ENCODE measurements at places on chromosomes 4 and X.

GRCh38 chr4:145937971-145938611 is 532 bp downstream of the ZNF827 start:
- DNase-seq = no peak

- no peak for DNase-seq
These were observed 12.1 kb downstream of the LAMP2 start for GRCh38 chrX:120456973-120457372.

DNA sequence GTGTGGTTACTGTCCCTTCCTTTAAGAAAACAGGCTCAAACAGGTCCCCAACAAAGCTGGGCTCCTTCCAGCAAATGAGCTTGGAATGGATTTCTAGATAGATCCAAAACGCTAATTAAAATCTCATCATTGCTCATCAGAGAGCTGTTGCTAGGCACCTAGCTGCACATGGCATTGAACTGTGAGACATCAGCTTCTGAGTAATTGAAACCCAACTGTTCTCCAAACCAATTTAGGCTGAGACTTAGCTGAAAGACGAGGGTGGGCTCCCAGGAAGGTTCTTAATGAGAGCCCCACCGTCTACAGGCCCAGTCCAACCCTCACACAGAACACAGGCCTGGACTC is 59.1 kb downstream of the FAM184B start:
- DNase-seq = no peak

GRCh38 chrX:50579955-50580354 is 109.3 kb upstream of the DGKK start:
- no peak for DNase-seq

GRCh38 chr4:123351713-123352112 is 44.9 kb upstream of the SPRY1 start:
- DNase-seq = no peak

DNA sequence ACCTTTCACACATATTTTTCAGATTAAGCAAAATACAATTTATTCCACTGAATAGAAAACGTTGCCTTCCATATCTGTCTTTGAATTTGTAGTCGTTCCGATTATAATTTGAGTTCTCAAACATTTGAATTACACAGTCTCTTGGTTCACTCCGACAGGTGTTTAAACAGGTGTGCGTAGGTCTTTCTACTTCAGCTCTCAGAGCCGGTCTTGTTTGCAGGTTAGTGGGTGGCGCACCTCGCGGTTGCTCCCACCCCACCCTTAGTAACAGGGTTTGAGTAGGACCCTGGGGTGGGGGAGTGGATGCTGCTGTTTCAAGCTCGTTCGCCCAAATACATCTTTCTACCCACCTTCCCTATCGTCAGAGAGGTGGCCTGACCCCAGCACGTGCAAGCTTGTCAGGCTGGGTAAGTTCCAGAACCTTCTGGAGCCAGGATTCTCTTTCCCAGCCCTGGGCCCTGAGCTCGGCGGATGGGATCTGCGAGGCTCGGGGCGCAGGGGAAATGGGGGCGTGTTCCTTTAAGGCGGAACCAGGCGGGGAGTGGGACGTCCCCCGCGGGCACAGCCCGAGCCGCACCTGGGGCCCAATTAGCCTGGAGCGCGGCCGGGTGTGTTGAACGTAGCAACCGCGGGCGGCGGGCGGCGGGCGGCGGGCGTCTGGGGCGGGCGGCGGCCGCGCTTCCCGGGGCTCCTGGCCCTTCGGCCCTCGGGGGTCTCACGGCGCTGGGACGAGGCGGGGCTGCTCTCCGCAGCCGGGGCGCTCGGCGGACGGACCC is at the start of gene FAM149A:
FAM149A (plus strand) TSS at position 591 of the 776 bp plus-strand sequence.
- DNase-seq = peak; percentile 89

DNA sequence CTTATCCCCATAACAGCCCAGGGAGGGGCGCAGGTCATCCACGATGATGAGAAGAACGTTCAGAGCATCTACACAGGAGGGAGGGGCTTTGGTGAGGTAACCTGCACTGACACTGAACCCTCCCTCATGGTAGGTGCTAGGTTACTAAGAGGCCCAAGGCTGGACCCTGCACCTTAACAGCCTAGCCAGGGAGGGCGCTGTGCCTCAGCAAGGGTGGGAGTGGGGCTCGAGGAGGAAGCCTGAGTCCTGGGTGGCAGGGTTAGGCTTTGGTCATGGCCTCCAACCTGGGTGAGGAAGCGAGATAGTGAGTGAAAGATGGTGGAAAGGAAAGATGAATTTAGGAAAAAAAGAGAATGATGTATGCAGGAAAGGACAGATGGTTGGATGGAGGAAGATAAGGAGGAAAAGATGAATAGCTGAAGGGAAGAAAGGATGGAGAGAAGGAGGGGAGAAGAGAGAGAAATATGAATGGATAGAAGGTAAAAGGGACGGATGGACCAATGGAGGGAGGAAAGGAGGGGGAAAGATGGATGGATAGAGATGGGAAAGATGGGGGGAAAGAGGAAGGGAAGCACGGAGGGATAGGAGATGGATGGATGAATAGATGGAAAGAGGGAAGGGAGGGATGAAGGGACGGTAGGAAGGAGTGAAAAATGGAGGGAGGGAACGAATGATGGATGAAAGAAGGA is 736 bp downstream of the IDS start:
- peak; percentile 66 for DNase-seq

DNA sequence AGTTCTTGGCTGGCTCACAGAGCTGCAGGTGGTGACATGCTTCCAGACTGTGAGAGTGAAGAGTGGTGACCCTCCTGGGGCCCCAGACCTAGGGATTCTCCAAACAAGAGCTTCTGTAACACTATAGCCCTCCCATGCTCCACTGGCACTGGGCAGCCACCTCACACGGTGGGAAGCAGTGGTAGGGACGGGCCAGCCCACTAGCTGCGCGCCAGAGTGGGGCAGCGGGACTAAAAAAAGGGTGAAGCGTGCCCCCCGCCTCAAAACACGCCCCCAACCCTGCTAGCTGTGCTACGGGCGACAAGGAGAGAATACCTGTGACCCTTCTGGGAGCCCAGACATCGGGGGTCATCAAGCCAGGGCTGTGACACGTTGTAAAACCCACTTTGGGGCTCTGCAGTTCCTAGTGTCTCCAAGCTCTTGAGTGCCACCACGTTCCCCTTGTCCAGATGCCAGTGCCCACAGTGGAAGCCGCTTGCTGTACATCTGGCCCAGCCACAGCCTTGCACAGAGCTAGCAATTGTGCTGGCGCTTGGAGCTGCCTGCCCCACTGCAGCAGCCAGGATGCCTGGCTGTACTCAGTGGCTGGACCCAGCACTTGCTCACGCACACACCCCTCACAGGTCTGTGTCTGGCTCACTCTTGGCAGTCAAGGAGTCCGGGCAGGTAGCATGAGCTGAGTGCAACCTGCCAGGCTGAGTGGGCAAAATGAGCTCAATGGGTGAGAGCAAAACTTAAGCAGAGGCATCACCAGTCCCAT is 100.0 kb downstream of the DCAF12L2 start:
- DNase-seq = peak; percentile 22

DNA sequence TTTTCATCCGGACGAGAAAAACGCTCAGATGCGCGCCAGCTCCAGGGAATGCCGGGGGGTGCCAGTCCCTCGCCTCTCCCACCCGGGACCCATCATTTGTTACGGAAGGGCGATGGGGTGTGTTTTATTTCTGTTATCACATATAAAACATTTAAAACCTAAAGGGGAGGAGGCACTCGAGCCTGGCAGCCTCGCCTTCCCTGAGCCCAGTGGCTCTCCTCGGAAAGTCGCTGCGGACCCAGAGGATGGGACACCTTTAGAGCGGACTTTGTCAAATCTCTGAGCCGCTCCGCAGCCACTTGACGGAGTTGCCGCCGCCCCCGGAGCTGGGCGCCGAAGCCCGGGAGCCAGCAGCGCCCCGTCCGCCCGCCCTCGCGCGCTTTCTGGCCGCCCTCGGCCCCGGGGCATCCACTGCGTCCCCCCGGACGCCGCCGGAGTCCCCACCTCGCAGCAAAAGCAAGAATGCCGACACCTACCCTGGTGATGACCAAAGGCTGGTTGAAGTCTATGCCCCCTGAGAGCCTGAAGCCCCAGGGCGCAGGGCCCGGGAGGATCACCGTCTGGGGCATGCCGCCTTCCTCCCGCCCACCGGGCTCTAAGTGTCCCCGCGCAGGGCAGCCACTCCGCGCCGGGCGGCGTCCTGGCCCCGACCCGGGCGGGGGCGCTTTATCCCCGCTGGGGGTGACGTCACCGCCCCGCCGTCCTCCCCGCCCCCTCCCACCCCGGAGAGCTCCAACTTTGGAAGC is at the start of gene PDLIM3:
PDLIM3 (minus strand) TSS at position 642 of the 746 bp plus-strand sequence; CDS start at position 569, 73 bp downstream.
- peak; percentile 79 for DNase-seq

GRCh38 chr4:109429545-109429944 is 4.1 kb upstream of the SEC24B start:
- no peak for DNase-seq

DNA sequence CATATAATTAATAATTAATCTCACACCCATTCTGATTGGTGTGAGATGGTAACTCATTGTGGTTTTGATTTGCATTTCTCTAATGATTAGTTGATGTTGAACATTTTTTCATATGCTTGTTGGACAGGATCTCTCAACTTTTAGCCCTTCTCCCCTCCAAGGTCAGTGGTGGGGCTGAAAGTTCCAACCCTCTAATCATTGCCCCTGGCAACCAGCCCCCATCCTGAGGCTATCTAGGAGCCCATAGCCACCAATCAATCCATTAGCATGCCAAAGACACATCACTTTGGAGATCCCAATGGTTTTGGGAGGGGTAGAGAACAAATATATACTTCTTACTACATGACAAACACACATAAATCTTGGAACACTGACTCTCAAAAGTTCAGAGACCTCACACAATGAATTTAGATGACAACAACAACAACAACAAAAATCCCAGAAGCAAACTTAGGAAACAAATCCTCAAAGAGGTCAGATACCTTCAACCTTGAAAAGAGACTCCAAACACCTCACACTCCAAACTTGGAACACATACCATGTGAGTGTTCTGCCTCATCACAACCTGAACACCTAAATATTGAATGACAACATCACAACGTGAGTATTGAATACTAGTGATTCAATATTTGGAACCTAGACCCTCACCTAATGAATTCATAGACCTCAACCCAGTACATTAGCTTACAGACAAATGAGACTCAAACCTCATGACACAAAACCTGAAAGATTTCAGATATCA is 19.0 kb upstream of the PAGE4 start:
- no peak for DNase-seq

DNA sequence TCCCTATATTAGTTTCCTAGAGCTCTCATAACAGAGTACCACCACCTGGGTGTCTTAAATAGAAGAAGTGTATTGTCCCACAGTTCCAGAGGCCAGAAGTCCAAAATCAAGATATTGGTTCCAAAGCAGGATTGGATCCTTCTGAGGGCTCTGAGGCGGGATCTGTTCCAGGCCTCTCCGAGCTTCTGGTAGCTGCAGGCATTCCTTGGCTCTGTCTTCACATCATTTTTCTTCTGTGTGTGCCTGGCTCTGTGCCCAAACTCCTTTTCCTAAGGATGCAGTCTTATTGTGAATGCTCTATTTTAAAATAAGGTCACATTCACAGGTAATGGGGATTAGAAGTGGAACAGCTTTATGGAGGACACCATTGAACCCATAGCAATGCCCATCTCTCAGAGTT is 253.7 kb upstream of the TAPT1 start:
- DNase-seq = no peak

DNA sequence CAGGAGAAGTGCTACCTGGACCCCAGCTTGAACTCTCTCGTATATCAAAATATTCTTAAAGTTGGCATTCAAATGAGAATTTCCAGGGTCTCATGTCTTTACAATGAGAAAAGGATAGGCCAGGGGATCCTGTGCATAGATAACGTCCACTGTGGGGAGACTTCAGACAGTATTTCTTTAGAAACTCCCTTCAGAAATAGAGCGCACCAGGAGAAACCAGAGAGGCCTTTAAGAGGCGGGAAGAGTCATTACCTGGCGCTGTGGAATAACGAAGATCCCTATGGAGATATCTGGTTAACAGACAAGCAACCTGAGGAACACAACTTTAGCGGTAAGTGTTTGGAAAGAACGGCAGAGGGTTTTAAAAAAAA is 600 bp downstream of the RADX start:
- DNase-seq = no peak

DNA sequence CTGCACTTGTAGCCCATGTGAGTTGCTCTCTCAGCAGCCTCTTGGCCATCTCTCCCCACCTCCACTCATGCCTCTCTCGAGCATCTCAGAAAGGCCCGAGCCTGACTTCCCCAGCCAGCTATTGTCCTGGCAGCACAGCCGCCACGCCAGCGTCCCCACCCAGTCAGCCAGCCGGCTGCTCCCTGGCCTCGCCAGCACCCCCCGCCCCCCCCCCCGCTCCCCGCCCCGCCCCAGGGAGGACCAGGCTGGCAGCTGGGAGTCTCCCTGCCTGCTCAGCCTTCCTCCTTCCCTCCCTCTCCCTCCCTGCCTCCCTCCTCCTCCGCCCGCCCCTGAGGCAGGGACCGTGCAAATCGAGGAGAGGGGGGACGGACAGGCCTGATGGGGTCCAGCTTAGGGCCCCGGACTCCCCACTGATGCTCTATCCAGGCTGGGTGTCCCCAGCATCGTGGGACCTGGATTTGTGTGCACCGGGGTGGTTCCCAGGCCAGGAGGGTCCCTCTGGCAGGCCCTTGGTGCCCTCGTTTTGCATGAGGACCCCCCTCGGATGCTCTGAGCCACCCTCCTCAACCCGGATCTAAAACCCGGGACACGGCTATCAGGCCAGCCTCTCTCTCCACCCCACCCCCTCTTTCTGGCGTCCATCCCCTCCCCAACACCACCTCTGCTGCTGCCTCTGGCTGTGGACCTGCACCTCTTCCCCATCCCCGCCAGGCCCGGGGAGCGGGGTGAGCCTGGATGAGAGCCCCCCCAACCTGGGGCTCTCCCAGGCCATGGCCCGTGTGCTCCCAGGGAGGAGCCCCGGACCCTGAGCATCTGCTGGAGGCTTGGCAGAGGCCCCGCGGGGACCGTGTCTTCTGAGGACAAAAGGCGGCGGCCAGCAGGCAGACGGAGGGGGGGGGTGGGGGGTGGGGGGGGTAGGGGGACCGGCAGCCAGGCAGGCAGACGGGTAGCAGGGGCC is at the start of gene GPR173:
GPR173 (plus strand) TSS at position 621 of the 958 bp plus-strand sequence. CDS start 27,833 bp downstream, outside the sequence.
- DNase-seq = peak; percentile 69

- no peak for DNase-seq
These were observed 2.8 kb downstream of the SFRP2 start for GRCh38 chr4:153785910-153786721.

GRCh38 chrX:41952102-41952501 is 28.7 kb upstream of the CASK start:
- no peak for DNase-seq

Measured in upper lobe of right lung (tissue), 1 donor.